ENCODE measurements at places on chromosomes 7 and 10. TPM values are rescaled to one million over a fixed set of nuclear protein-coding genes. Genes with fewer than 3 reads are reported as not detected.

Gene GJD4
- total RNA-seq = not detected

Gene AIFM2
- 25.7 TPM for total RNA-seq

Gene SUN3
- total RNA-seq = not detected

Gene VAX1
- not detected for total RNA-seq

Gene FGFBP3
- 2.8 TPM for total RNA-seq

Gene STAG3
- 3.8 TPM for total RNA-seq

Gene SPDYE16
- total RNA-seq = not detected

Gene LRIT1
- not detected for total RNA-seq
